DMS53 (cell line): ENCODE measurements at places on chromosomes 3 and 15.

DNA sequence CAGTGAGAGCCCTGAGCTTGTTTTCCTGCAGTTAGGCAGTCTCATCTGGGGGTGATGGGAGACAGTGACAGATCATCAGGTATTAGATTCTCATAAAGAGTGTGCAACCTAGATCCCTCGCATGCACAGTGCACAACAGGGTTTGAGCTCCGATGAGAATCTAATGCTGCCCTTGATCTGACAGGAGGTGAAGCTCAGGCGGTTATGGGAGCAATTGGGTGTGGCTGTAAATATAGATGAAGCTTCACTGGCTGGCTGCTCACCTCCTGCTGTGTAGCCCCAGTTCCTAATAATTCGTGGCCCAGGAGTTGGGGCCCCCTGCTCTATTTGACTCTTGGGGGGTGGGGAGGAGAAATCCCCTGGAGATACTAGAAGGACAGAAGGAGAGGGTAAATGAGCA lies 309.4 kb upstream of the STT3B start:
- no peak for DNase-seq

DNA sequence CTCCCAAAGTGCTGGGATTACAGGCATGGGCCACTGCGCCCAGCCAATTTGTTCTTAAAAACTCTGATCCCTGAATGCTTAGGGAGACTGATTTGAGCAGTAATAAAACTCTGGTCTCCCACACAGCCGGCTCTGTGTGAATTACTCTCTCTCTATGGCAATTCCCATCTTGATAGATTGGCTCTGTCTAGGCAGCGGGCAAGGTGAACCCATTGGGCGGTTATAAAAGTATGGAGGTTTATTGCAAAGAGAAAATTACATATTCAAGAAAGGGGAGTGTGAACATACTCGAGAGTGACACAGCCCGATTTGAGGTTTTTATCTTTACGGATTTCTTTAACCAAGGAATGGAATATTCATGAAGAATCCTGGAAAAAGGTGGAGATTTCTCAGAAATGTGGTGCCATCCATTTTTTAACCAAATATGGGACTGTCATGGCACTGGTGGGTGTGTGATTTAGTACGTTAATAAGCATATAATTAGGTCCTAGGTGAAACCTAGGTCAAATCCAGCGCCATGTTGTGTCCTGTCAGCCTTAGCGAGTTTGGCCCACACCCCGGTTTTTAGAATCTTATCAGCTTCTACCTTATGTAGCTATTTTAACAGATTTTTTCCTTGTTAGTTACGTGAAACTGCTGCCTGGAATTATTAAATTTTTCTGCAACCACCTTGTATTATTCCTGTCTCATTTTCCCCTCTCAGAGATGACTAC lies 7.2 kb upstream of the GMPS start:
- DNase-seq = no peak

- DNase-seq = no peak
Observed at GRCh38 chr3:26932752-26933151, 310.2 kb downstream of the LRRC3B start.

DNA sequence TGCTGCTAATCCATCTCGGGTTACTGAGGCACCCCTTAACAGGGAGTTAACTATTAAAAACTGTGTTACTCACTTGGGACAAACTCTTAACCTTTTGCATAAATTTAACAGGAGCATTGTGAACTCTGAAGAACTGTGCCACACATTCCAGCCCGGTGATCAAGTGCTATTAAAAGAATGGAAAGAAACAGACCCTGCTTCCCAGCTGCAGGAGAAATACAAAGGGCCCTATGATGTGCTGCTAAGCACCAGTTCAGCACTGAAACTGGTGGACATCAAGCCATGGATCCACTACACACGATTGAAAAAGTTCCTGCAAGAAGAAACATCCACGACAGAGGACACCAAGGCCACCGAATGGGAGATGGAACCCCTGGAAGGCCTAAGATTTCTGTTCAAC lies 114.7 kb upstream of the PLCL2 start:
- no peak for DNase-seq

GRCh38 chr3:186826410-186826975 lies 16.0 kb upstream of the ADIPOQ start:
- DNase-seq = peak; percentile 50

DNA sequence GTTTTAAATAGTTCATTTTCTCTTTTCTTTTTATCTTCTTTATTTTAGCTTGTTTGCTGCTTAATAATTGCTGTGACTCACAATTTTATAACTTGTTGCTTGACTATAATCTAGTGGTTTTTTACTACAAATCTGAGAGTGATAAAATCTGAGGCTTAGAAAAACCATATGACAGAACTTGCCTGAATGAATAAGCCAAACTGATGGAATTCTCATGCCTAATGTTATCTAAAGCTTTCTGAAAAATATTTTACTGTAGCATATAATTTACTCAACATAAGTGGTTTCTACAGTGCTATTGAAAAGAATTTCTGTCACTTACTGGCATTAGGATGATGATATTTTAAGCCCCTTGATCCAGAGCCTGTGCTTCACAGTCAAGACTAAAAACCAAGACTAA lies 175.1 kb downstream of the VGLL3 start:
- DNase-seq = no peak

- peak; percentile 11 for DNase-seq
Observed at GRCh38 chr3:193885832-193886231, 250.1 kb upstream of the HES1 start.

DNA sequence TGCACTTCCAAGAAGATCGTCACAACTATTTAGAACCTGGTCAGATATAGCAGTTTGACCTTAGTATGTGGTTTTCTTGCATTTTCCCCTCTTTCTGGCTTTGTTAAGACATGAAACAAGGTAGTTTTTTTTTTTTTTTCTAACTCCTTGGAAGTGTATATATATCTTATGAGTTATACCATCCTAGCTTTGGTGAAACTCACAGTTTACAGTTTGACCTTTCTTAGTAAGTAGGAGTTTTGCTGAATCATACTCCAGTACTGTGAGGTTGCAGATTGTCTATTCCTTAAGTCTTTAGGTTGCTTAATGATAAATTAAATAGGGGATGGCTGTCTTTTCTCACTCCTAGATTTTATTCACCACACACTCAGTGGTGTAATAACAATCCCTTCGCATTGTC lies 325.0 kb downstream of the RBMS3 start:
- DNase-seq = no peak

GRCh38 chr3:109353057-109353456 lies 15.7 kb upstream of the DPPA4 start:
- DNase-seq = no peak

GRCh38 chr3:43537225-43537624 lies 84.6 kb downstream of the ANO10 start:
- DNase-seq = no peak
